ENCODE measurements at places on chromosomes 11 and 22. TPM values are rescaled to one million over a fixed set of nuclear protein-coding genes. Genes with fewer than 3 reads are reported as not detected.

GRCh38 chr11:111947143-111947542 lies 10.0 kb downstream of the DIXDC1 start:
- H3K27me3 ChIP-seq, result no peaks in the 10 kb centered on the region
- no peaks in the 10 kb centered on the region for H3K36me3 ChIP-seq
- H3K4me1 ChIP-seq, result peaks cover 37% of the 10 kb centered on the region
- peak overlapping the region; percentile 80 for H3K27ac ChIP-seq

- H3K27ac ChIP-seq, result no peak overlapping the region
- no peaks in the 10 kb centered on the region for H3K27me3 ChIP-seq
- H3K4me1 ChIP-seq, result no peaks in the 10 kb centered on the region
- H3K4me3 ChIP-seq, result no peak overlapping the region
- no peaks in the 10 kb centered on the region for H3K36me3 ChIP-seq
Measured at GRCh38 chr11:131840545-131840944, 470.1 kb downstream of the NTM start.

- H3K27ac ChIP-seq, result peak overlapping the region; percentile 61
- peaks cover 13% of the 10 kb centered on the region for H3K36me3 ChIP-seq
- H3K4me1 ChIP-seq, result peaks cover 14% of the 10 kb centered on the region
- no peak for DNase-seq
- H3K27me3 ChIP-seq, result no peaks in the 10 kb centered on the region
Measured at GRCh38 chr11:119107538-119108145, 498 bp downstream of the C2CD2L start.

DNA sequence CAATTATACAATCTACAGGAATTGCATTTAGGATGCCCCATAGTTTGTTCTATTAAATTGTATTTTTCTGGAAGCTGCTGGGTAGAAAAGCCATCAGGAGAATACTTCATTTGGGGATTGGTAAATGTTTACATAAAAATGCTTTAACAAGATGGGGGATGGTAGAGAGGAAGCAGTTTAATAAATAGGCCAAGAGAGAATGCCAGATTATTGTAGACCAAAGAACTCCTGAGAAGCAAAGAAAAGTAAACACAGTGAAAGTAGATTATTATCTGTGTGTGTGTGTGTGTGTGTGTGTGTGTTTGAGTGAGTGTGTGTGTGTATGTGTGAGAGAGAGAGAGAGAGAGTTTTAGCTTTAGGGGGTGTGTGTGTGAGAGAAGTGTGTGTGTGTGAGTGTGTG lies 820.4 kb upstream of the CCDC90B start:
- H3K27me3 ChIP-seq, result no peaks in the 10 kb centered on the region
- H3K27ac ChIP-seq, result no peak overlapping the region
- no peak for DNase-seq
- no peaks in the 10 kb centered on the region for H3K36me3 ChIP-seq
- H3K4me1 ChIP-seq, result no peaks in the 10 kb centered on the region

GRCh38 chr11:110125632-110126031 lies 32.4 kb downstream of the ZC3H12C start:
- H3K27ac ChIP-seq, result no peak overlapping the region
- H3K36me3 ChIP-seq, result no peaks in the 10 kb centered on the region
- H3K4me1 ChIP-seq, result peaks cover 22% of the 10 kb centered on the region
- no peak for DNase-seq
- H3K4me3 ChIP-seq, result no peak overlapping the region

GRCh38 chr11:78564490-78565467 lies 9.9 kb downstream of the NARS2 start:
- no peaks in the 10 kb centered on the region for H3K36me3 ChIP-seq
- no peak overlapping the region for H3K4me3 ChIP-seq
- H3K27me3 ChIP-seq, result no peaks in the 10 kb centered on the region
- no peaks in the 10 kb centered on the region for H3K4me1 ChIP-seq
- no peak overlapping the region for H3K27ac ChIP-seq

DNA sequence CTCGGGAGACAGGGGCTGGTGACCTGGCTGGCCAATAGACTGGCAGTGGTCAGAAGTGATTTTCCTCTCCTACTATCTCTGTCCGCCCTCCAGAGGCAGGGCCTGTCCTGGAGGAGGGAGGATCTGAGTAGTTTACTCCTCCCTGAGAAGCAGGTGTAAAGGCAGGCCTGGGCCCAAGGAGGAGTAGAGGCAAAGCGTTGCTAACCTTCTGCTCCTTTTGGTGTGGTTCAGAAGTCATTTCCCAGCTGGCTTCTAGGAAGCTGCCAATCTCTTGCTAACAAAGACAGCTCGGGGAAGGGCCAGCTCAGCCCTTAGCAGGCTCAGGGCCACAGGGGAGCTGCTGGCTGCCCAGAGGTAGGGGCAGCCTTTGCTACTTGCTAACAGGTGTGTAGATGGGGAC lies 151.1 kb upstream of the NECTIN1 start:
- H3K4me3 ChIP-seq, result no peak overlapping the region
- DNase-seq, result no peak
- no peak overlapping the region for H3K27ac ChIP-seq
- H3K4me1 ChIP-seq, result no peaks in the 10 kb centered on the region
- no peaks in the 10 kb centered on the region for H3K36me3 ChIP-seq
- H3K27me3 ChIP-seq, result no peaks in the 10 kb centered on the region

GRCh38 chr11:120858740-120859139 lies 165.2 kb upstream of the TBCEL start:
- no peaks in the 10 kb centered on the region for H3K36me3 ChIP-seq
- H3K4me3 ChIP-seq, result no peak overlapping the region
- no peak overlapping the region for H3K27ac ChIP-seq
- no peaks in the 10 kb centered on the region for H3K4me1 ChIP-seq
- H3K27me3 ChIP-seq, result no peaks in the 10 kb centered on the region

DNA sequence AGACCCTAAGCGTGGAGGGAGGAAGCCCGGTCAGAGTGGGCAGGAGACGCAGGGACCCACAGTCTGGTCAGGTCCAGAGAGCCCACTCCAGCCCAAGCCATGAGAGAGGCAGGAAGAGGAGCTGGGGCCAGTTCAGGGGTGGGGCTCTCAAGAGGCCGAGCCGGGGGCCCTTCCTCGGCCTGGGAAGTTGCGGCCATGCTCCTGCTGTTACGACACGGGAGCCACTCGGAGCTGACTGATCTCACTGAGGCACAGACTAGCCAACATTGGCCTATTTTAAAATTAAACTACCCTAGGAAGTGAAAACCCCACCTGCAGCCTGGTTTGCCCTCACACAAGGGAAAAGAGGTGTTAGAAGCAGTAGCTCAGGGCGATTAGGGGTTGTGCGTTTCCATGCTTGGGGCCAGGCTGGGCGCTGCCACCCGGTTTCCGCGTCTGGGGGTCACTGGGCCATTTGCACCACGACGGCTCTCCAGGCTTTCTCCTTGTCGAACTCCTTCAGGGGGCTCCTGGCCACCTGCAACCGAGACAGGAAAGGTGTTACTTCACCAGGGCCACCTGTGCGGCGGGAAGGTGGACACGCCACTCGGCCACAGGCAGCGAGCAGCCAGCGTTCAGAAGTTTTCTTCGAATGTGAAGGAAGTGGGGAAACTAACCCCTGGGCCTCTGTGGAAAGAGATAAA lies 3.2 kb upstream of the TTLL8 start:
- H3K4me1 ChIP-seq, result peaks cover 12% of the 10 kb centered on the region
- no peak overlapping the region for H3K27ac ChIP-seq
- DNase-seq, result no peak
- no peak overlapping the region for H3K4me3 ChIP-seq
- H3K27me3 ChIP-seq, result no peaks in the 10 kb centered on the region

DNA sequence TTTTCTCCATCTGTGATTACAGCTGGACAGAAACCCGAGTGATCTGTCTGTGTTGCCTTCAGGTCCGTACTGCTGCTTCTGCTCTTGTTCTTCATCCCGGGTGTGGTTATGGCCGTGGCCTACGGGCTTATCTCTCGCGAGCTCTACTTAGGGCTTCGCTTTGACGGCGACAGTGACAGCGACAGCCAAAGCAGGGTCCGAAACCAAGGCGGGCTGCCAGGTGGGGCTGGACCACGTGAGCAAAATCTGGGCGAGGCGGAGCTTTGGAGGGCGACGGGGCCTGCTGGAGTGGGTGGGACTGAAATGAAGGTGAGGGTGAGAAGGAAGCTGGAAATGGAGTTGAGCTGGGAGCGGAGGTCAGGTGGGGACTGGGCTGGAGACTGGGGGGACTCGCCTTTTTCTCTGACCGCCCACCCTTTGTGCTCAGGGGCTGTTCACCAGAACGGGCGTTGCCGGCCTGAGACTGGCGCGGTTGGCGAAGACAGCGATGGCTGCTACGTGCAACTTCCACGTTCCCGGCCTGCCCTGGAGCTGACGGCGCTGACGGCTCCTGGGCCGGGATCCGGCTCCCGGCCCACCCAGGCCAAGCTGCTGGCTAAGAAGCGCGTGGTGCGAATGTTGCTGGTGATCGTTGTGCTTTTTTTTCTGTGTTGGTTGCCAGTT lies 11.1 kb downstream of the CCKBR start:
- no peak overlapping the region for H3K27ac ChIP-seq
- H3K4me1 ChIP-seq, result no peaks in the 10 kb centered on the region
- no peak for DNase-seq
- H3K36me3 ChIP-seq, result no peaks in the 10 kb centered on the region

- H3K36me3 ChIP-seq, result no peaks in the 10 kb centered on the region
- H3K27ac ChIP-seq, result no peak overlapping the region
- H3K27me3 ChIP-seq, result no peaks in the 10 kb centered on the region
- peaks cover 18% of the 10 kb centered on the region for H3K4me1 ChIP-seq
- peak; percentile 39 for DNase-seq
Measured at GRCh38 chr11:117511483-117511930, 183.9 kb downstream of the CEP164 start.

- H3K4me1 ChIP-seq, result peaks cover 87% of the 10 kb centered on the region
- no peaks in the 10 kb centered on the region for H3K27me3 ChIP-seq
Measured at GRCh38 chr11:48007677-48008076, 27.3 kb downstream of the PTPRJ start.

GRCh38 chr22:41799486-41800347 lies 762 bp upstream of the CCDC134 start:
- H3K4me1 ChIP-seq, result peaks cover 16% of the 10 kb centered on the region
- H3K36me3 ChIP-seq, result no peaks in the 10 kb centered on the region
- H3K27me3 ChIP-seq, result no peaks in the 10 kb centered on the region
- DNase-seq, result peak; percentile 36
- peak overlapping the region; percentile 85 for H3K4me3 ChIP-seq

DNA sequence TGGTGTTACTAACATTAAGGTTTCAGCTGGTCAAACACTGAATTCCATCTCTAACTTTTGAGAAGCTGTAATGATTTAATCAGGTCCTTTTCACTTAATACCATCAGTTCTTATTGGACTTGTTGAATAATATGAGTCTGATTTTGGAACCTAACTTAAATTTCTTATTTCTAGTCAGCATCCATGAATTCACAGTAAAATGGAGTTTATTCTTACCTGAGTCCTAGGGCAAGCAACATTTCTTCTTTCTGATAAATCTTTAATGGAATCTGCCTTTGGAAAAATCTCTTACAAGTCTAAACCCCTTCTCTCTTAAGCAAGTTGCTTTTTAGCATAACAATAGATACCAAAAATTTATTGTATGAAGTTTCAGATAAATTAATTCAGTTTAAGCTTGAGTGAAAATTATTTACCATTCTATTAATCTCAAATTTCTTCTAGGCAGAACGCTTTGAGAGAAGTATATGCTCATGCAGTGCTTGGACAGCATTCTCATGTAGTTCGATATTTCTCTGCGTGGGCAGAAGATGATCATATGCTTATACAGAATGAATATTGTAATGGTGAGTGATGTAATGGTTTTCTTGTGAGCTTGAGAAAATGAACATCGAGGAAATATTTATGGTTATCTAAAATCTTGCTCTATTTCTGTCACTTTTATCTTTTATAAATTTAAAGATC lies 3.4 kb downstream of the WEE1 start:
- no peaks in the 10 kb centered on the region for H3K36me3 ChIP-seq
- H3K4me3 ChIP-seq, result no peak overlapping the region
- no peak for DNase-seq

GRCh38 chr11:115503083-115503885 lies 931 bp downstream of the CADM1 start:
- H3K4me1 ChIP-seq, result peaks cover 15% of the 10 kb centered on the region
- H3K36me3 ChIP-seq, result no peaks in the 10 kb centered on the region
- no peaks in the 10 kb centered on the region for H3K27me3 ChIP-seq
- peak overlapping the region; percentile 85 for H3K27ac ChIP-seq
- peak; percentile 80 for DNase-seq
- H3K4me3 ChIP-seq, result peak overlapping the region; percentile 89

DNA sequence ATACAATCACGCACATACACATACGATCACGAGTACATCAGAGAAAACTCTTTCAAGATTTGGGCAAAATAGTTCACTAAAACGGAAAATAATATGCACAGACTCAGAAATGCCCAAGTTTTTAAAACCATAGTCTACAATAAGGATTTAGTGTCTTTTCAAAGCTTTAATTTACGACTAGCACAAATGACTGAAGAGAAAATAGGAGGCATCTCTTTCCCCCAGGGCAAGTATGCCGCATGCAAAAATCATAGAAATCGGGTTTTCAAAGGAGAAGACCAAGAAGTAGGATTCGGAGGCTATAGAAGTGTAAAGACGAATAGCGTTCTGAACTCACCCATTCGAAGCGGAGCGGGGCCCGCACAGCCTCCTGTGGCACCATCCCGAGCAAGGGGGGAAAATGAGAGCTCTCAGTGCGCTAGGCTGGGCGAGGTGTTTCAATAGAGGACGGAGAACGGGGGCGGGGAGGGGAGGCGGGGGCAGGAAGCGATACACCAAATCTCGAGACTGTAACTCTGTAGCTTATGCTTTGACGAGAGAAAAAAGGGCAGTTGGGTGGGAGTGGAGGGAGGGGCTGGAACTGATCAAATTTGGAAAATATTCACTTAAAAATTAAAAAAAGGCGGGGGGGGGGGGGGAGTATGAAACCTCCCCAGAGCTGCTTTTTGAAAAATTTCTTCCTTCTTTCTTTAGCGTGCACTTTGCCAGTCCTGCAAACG lies 15.8 kb downstream of the BLID start:
- H3K27me3 ChIP-seq, result no peaks in the 10 kb centered on the region
- DNase-seq, result peak; percentile 84
- H3K4me1 ChIP-seq, result no peaks in the 10 kb centered on the region
- H3K4me3 ChIP-seq, result peak overlapping the region; percentile 47
- peak overlapping the region; percentile 94 for H3K27ac ChIP-seq

- H3K27me3 ChIP-seq, result no peaks in the 10 kb centered on the region
- H3K27ac ChIP-seq, result no peak overlapping the region
- DNase-seq, result no peak
- peaks cover 8% of the 10 kb centered on the region for H3K4me1 ChIP-seq
- no peaks in the 10 kb centered on the region for H3K36me3 ChIP-seq
- H3K4me3 ChIP-seq, result no peak overlapping the region
Measured at GRCh38 chr11:3089236-3090061, 32.2 kb upstream of the CARS1 start.

DNA sequence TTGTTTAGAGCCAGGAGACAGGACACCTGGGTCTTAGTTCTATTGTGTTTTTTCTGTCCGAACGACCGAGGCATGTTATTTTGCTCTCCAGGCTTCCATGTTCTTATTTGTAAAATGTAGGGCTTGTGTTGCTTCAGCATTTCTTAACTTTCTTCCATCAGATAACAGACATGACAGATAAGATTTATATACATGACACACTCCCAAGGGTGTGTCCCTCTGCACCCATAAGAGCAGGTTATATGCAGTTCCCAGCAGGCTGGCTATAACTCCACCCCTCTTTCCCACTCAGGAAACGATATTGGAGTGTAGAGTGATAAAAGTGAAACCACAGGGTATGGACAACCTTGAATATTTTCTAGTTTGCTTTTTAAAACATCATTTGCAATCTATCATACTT lies 65.8 kb downstream of the APIP start:
- no peaks in the 10 kb centered on the region for H3K36me3 ChIP-seq
- H3K27me3 ChIP-seq, result no peaks in the 10 kb centered on the region
- no peak overlapping the region for H3K27ac ChIP-seq
- no peak overlapping the region for H3K4me3 ChIP-seq

CST6 gene
- total RNA-seq, result 7.1 TPM

CHRM1 gene
- total RNA-seq, result not detected

OR51B5 gene
- 1.2 TPM for total RNA-seq

TEF gene
- total RNA-seq, result 29.2 TPM

E2F8 gene
- total RNA-seq, result not detected

CNTN5 gene
- total RNA-seq, result 10.0 TPM

SLC5A4 gene
- 1.3 TPM for total RNA-seq

OR52E8 gene
- total RNA-seq, result not detected

All from thyroid gland (tissue), 4 donors.